ENCODE measurements at places on chromosomes 1 and 21.

- DNase-seq = peak; percentile 49
Observed at GRCh38 chr1:26225033-26225831, 8.8 kb upstream of the CEP85 start.

GRCh38 chr1:200042552-200043335 is 15.2 kb downstream of the NR5A2 start:
- no peak for DNase-seq

DNA sequence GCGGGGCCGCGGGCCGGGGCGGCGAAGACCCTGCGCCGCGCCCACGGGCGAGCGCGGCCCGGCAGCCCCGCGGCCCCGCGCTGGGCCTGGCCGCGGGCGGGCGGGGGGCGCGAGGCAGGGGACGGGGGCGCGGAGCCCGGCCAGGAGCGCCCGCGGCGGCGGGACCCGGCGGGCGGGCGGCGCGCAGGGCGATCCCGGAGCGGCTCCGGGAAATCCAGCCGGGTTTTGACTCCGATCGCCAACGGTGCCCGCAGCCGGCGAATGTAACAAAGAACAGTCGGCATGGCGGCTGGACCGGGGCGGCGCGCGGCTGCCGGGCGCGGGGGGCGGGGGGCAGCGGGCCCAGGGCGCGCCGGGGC is 334 bp downstream of the PRDM15 start:
- peak; percentile 76 for DNase-seq

- DNase-seq = no peak
Observed at GRCh38 chr21:43323244-43324005, 103.5 kb downstream of the SIK1 start.

DNA sequence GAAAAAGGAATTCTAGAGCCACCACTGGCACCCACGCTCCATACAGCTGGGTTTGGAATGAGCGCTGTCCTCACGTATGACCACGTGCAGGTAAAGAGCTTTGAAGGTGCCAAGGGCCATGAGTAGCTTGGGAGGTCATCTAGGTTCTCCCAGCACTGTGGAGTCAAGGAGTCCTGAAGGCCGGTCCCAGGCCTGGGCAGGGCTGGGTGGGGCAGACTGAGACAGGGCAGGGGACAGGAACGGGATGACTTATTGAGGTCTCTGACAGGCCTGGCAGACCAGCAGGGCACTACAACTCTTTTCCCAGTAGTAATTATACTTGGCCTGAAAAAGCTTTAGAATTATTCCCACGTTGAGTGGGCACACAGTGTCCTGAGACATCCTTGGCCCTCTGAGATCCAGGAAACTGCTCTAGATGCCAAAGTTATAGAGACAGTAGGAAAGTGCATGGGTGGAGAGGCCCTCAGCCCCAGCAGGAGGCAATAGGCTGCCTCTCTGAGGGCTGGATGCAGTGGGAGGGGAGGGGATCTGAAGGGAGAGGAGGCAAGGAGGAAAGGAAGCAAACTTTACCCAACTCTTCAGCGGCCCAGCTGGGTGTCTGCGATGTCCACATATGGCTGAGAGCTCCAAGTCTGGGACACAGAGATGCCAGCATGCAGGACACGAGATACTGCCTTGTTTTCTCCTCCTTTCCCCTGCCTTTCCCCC is 1.8 kb upstream of the CDA start:
- DNase-seq = no peak

DNA sequence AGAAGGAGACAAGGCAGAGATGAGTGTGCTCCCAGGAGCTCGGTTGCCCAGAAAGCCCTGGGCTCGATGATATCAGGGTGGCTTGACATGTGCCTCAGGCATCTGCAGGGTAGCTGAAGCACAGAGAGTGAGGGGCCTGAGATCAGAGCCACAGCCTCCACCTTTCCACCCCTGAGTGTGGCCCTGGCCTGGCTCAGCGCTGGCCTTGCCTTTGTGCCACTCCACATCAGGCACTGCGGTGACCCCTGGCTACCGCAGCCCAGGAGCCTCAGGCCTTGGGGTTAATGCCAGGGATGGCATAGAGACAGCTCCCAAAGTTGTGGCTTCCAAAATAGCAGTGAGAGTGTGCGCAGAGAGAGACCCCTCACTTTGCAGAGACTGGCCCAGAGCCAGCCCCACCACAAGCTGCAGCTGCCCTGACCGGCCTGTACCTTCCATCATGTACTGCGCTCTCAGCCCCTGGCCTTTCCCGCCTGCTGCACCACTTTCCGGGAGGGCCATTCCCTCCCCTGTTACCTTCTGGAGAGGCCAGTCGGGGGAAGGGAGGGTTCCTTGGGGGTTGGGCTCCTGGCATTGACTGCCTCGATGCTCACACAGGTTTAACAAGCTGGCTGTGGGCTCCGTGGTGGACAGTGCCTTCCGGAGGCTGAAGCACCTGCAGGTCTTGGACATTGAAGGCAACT is 19.5 kb downstream of the PODN start:
- DNase-seq = no peak

GRCh38 chr1:164779376-164779775 is 220.4 kb downstream of the PBX1 start:
- no peak for DNase-seq

- no peak for DNase-seq
Observed at GRCh38 chr1:221457685-221458446, 284.0 kb downstream of the DUSP10 start.

DNA sequence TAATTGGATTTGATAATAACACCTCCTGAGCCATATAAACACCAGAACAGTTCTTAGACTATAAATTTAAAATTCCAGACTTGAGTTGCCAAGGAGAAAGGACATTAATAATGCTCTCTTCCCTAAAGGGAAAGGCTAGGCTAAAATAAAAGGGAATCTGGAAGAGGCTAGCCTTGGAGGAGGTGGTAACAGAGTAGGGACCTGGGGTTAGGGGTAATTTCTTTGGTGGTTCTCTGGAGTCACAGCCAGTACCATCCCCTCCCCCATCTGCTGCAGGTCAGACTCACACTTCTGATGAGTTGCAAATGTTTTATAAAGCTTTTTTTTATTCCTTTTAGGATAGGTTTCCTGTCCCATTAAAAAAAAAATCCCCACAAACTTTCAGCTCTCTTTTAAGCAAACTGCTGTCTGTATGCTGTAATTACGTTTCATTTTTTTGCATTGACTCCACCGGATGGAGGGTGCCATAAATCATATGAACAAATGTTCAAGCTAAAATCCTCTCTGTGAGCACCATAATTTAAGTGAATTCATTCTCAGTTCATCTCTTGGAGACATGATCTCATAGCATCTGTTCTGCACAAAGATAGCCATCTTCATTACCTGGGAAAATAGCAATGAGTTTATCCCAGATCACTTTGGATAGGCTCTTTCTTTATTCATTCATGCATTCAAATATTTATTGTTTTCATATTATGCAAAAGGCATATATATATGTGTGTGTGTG is 379.6 kb downstream of the TTLL7 start:
- DNase-seq = no peak

- DNase-seq = no peak
Observed at GRCh38 chr1:29648026-29648425, 411.7 kb downstream of the PTPRU start.

DNA sequence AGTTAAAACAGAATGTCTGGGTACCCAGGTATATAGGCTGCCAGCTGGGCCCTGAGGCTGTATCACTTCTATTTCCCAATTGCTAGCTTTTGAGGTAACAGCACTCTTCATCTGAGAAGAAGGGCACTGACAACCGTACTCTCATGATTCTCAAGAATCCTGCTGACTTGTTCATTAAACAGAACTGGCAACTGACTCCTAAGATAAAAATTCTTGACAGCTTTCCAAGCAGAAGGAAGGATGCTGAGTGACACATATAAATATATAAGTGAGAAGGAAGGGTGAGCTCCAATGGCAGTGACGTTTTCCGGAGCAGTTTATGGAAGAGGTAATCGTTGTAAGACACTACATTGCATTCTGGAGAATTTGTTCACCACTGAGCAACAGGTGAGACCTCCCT is 48.1 kb upstream of the NRIP1 start:
- no peak for DNase-seq

- no peak for DNase-seq
Observed at GRCh38 chr1:64343823-64344190, 126.1 kb upstream of the CACHD1 start.

DNA sequence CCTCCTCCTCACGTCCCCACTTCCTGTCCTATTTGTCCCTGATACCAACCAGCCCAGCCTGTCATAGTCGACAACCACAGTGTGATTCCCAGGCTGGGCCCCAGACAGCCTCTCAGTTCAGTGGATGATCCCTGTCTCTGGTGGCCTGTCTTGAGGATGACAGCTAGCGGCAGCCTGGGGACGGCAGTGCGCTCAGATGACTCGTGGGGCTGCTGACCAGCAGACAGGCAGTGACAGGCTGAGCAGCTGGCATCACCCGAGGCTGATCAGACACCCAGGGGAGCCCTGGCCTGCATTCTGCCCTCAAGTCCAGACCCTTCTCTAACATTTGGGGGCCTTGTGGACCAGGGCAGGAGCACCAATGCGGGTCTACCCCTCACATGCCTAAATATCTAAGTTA is 21.0 kb downstream of the NKAIN1 start:
- no peak for DNase-seq

DNA sequence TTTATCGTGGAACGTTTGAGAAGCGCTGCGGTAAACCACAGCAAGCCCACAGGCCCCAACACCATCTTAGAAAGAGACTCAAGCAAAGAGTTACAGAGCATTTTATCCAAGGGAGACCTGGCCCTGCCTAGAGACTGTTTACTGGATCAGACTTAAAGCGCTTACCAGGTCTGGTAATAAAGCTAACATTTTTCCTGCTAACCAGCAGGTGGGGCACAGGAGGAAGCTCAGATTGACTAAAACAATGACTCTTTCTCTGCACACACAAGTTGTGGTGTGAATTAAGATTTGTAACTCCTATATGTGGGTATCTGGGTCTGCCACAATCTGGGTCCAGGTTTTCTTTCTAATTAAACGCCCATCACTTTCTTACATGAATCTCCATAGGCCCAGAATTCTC is 136.5 kb upstream of the ETS2 start:
- peak; percentile 28 for DNase-seq

GRCh38 chr1:27166929-27167328 is 12.0 kb upstream of the SLC9A1 start:
- DNase-seq = no peak

DNA sequence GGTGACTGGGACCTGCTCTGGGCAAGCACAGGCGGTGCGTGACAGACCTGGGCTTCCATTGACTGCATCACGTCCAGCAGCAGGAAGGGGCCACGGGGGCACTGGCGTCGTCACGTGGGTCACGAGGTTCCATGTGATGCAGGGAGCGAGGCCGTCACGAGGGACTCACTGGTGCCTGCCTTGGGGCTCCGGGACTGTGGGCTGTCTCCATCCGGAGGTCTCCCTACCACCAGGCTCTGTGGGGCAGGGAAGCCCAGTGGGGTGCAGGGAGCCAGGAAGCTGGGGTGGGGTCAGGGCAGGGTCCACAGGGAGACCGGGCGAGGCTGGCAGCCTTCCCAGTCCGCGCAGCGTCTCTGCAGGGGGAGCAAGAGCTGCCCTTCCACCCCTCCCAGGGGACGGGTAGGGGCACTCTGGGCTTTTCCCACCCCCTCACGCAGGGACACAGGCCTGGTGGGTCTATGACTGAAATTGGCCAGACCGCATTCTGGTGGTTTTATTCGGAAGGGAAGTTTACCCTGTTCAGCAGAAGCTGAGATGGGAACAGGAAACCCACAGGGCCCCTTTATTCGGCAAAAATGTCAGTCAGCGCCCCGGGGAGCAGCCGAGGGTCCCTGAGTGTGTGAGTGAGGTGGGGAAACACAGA is 416 bp upstream of the TNFRSF14 start:
- DNase-seq = no peak

DNA sequence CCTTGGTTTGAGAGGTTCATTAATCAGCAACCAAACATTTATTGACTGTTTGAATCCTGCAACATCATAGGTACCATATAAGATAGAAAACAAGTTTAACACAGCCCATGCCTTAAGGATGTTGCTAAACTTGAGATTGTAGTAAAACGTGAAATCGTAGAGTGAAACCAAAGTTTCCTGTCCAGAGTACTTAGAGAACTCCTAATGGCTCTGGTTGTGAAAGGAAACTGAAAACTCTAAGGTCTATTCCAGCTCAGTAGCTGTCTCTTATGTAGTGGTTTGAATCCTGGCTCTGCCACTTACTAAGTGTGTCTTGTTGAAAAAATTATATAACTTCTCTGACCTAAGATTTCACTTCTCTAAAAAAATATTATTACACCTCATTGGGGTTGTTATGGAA is 310.9 kb downstream of the NTNG1 start:
- no peak for DNase-seq

- DNase-seq = no peak
Observed at GRCh38 chr21:39726133-39726532, 18.9 kb upstream of the IGSF5 start.

DNA sequence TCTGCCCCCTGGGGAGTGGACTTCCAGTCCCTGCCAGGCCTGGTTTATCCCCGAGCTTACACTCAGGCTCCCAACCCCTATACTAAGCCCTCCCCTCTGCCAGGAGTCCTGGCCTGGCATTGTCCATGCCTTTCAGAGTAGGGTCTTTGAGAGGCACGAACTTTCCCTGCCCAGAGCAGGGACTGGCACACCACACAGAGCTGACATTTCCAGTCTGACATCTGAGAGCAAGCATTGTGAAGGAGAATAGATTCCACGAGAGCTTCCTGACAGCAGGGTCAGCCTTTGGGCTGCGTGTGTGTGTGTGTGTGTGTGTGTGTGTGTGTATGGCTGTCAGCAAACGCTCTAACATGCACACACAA is 59.5 kb upstream of the LAPTM5 start:
- DNase-seq = no peak

GRCh38 chr1:43622901-43623780 is 26.8 kb upstream of the KDM4A start:
- no peak for DNase-seq

DNA sequence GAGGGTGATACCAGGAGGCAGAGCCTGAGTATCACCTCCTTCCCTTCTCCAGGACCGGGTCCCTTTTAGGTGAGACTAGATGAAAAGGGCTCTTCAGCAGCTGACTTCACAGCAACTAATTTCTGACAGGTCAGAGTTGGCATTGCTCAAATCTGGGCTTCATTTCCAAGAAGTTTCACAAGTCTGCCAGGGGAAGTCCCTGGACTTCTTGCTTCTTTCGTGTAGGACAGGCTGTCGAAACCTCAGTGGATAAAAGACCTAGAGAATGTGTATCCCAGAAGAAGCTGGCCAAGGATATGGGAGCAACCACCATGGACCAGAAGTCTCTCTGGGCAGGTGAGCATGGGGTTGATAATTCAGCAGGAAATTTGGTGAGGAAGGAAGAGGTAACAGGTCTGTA is at the start of gene CHI3L2:
CHI3L2 (plus strand) TSS at position 280 of the 400 bp plus-strand sequence; CDS start at position 297, 17 bp downstream.
- no peak for DNase-seq

GRCh38 chr1:223417444-223417843 is 24.2 kb downstream of the CCDC185 start:
- DNase-seq = no peak

- DNase-seq = no peak
Observed at GRCh38 chr1:212242288-212242984, 42.8 kb upstream of the PPP2R5A start.

- DNase-seq = peak; percentile 88
Observed at GRCh38 chr1:52002038-52002917, 11.8 kb upstream of the RAB3B start.

Measured in EL (cell line).